Right forelimb (tissue), 1 donor: ENCODE measurements at places on chromosomes 2 and 18.

GRCh38 chr18:12750715-12751502 is 48.1 kb downstream of the PSMG2 start:
- DNase-seq = no peak

GRCh38 chr2:181462033-181462432 is 4.8 kb downstream of the ITGA4 start:
- no peak for DNase-seq

- peak; percentile 28 for DNase-seq
Observed at GRCh38 chr2:127581516-127582490, 46.3 kb downstream of the MYO7B start.

GRCh38 chr18:55334875-55335274 is 253.1 kb downstream of the TCF4 start:
- DNase-seq = no peak

DNA sequence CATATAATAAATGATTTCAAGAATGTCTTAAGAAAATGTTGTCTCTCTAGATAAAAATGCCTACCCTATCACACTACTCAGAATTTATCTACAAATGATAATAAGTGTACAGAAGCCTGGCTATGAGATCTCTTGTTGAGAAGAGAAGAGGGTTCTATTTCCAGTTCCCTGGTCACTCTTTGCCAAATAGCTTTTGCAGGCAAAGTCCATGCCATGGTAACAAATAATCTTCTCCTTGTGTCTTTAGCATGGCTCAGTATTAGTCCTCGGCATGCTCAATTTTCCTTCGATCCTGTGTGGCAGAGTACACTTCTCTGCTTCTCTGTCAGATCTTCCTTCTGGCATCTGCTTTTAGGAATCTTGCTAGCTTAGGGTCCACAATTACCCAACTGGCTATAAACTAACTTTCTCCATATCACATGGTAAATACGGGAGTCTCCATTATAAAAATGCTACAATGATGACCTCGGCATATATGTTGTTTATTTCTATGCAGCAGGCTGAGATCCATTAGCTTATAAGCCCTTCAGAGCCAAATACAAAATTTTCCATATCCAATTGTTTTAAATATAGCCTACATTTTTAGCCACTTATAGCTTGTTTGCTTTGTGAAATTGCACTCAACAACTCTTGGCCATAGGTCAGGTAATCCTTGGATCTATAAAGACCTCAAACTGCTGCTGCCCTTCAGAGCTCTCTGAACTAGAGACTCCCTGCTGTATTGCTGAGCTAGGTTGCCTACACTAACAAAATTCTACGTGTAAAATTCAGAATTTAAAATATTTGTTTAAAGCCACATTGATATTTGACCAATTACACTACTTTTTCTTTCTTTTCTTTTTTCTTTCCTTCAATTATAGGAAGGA is 157.5 kb downstream of the FSIP2 start:
- DNase-seq = no peak

- DNase-seq = no peak
Observed at GRCh38 chr2:47562548-47562947, 159.6 kb downstream of the MSH2 start.

DNA sequence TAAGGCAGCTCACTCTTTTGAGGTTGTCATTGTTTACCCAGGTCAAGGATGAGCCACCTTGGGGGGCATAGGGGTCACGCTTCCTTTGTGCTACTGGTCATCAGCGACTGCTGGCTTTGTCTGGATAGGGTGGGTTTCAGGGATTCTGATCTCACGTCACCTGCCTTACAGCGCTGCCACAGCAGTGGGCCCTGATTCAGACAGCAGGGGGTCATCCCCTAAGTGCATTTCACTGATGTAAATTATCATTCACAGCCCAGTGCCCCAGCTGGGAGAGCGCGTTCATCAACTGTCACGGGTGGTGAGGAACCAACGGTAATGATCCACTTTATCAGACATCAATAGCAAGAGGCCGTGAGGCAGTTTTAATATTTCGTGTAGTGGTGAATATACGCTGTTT is 291.2 kb downstream of the NEDD4L start:
- DNase-seq = no peak

GRCh38 chr18:63306819-63307550 is 12.6 kb downstream of the BCL2 start:
- no peak for DNase-seq

GRCh38 chr2:30248791-30249190 is 17.5 kb downstream of the LBH start:
- no peak for DNase-seq

DNA sequence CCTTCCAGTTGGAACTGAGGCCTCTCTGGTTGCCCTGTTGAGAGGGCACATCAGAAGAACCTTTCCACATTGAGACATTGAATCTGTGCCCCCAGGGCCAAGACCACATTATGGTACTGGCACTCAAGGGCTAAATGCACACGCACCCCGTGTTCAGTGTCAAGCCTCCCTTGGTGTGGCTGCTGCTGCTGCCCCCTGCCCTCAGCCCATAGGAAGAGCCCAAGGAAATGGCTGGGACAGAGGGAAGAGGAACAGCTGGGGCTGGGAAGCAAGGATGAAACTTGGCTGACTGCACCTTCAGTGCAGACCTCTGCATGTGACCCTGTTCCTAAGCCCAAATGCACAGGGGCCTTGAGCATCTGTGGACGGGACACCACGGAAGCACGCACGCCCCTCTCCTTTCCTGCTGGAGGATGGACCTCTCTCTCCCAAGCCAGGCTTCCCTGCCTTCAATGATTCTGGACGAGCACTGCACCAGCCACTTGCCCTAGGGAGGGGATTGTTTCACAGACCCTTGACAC is 40.2 kb downstream of the NIFK start:
- DNase-seq = no peak

DNA sequence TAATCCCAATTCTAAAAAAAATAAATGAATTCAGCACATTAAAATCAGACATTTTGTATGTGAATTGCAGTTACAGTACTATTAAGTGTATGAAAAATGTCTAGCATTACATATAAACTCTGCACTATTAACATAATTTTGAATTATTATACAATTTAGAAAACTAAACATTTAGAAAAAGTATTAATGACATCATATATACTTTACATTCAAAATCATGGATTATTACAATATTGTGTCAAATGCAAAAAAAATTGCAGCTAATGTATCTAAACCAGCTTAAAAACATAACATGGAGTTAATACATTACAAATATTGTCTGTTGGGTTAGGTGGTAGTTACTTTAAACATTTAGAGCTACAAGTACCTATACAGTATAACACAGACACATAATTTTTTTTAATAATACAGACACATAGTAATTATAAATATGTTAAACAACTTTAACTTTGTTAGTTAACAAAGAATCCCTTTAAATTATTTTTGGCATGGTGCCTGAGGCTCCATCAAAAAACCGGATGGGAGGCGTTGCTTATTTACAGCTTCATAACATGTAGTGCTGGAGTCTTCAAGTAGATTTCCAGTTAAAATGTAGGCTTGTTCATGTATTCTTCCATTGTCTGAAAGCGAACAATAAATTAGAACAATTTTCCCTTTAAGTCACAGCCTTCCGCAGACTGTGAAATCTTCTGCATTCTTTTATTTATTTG is 79.1 kb downstream of the AP1S3 start:
- DNase-seq = no peak

DNA sequence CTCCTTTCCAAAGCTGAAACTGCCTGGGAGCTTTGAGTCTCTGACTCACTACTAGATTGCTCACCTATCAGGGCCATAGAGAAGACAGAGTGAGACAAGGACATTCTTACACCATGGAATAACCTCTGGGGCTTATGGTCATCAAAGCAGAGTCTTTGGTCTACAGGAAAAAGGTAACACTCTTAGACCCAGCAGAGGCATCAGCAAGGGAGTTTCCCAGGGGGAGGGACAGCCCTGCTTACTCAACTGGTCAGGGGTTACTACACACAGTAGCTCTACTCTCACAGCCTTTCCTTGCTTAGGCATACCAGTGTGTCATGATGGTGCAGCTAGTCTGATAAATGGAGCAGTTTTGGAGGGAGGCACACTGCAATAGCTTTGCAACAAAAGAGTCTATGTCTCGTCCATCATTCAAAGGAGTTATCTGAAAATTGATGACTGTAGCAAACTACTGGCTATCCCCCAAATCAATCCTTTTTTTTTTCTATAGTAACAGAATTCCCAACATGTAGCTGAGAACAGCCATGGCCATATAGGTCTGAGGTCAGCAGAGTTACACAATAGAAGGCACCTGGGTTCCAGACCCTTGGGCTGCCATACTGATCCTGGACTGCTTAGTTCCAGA is 22.4 kb upstream of the CD28 start:
- no peak for DNase-seq
